ENCODE measurements at places on chromosomes 13 and 19.
A peak's percentile ranks its signal among the peaks of the same experiment; 100 is the strongest.

- DNase-seq = no peak
These were observed 27.9 kb downstream of the ENOX1 start for GRCh38 chr13:43758834-43759233.

DNA sequence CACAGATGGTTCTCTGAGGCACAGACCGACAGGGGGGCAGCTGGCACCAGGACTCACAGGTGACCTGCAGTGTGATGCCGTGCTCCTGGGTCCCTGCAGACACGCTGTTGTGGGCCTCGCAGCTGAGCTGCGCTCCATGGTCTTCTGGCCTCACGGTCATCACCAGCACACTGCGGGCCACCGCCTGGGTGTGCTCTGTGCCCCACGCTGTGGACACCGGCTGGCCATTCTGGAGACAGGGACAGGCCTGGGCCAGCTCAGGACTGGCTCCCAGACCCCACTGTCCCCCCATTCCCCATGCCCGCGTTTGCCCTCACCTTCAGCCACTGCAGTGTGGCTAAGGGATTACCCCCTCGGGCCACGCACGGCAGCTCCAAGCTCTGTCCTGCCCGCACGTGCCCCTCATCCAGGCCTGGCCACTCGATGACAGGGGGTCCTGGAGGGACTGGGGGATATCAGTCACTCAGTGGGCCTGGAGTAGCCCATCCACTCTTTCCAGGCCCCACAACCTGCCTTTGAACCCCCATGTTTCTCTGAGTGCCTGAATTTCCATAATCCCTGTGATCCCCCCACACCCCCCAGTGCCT lies 3.3 kb downstream of the NPHS1 start:
- no peak for DNase-seq

GRCh38 chr19:54352546-54352945 lies 12.2 kb downstream of the LAIR1 start:
- DNase-seq = no peak

- DNase-seq = no peak
These were observed 653.0 kb upstream of the GPC6 start for GRCh38 chr13:92573467-92574057.

GRCh38 chr13:25943658-25944057 lies 108.2 kb downstream of the SHISA2 start:
- DNase-seq = peak; percentile 29

GRCh38 chr13:42027286-42027685 lies 21.2 kb upstream of the DGKH start:
- DNase-seq = no peak

DNA sequence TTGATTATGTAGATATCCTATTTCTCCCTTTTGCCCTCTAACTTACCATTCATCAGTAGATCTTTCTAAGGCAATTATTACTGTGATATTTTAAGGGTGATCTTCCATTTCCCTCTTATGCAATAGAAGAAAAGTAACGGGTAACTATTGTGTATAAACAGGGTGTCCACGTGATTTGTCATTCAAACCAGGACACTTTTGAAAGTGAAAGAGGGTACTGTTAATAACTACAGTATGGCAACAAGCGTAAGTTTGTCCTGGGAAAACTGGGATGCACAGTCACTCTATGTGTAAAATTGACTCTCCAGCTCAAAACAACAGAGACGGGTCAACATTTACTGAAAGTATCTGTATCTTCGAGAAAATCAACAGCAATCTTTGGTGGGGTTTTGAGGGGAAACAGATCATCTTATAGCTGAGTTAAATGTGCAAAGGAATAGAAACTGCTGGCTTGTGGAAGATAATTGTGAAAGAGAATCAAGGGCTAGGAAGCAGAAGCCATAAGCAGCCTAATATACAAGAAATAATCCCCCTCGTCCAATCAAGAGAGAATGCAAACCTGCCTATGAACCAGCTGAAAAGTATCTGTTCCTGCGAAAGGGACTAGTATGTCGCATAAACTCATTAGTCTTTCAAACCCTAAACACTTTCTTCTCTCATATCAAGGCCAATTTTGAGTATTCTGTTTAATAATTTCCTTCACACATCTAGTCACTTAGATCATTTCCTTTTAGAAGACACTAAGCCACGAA lies 126.7 kb downstream of the FOXO1 start:
- DNase-seq = peak; percentile 58

DNA sequence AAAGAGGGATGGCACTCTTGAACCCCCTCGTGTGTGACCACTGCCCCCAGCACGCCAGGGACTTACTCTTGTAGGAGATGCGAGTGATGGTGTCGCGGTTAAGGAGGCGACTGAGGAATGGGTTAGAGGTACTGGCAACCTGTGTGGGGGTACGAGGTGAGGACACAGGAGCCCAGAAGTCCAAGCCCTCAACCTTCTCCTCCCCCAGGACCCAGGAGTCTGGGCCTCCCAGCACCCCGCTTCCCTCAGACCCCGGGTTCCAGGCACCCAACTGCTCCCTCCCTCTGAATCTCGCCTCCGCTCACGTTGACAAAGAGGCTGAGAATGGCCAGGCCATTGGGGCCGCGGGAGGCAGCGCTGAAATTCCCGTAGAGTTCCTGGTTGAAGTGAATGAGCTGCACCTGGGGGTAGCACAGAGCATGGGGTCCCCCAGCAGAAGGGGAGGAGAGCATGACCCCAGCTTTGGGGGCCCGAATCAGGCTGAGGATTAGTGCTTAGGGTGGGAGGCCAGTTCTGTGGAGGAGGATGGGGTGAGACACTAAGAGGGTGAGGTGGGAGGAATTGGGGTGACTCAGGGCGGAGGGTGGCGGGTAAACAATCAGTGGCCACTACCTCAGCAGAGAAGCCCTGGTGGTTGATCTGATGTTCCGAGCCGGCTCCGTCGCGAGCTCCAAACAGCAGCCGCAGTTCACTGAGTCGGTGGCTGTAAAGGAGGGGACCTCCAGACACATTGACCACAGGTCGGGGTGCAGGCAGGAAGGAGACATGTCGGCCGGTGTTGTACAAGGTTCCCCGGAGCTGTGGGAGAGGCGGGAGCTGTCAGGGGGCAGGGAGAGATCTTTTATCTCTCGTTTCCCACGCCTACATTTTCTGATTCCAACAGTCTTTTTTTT lies 2.5 kb upstream of the DBP start:
- no peak for DNase-seq

DNA sequence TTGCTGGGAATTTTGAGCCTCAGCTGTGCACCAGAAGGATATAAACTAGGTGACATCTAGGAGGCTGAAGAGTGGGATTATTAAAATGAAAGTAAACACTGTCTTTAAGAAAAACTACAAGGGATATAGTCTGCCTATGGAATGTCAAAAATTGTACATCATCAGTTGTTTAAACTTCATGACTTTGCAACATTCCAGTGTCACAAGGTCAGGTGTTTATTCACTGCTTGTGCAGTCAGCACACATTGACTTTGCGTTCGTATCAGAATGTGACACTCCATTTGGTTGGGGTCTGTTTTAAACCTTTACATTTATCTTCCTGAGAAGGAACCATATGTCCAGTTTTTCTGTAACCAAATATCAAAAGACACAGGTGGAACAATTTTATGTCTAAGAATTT lies 85.6 kb downstream of the KL start:
- DNase-seq = no peak

GRCh38 chr19:14395262-14395661 lies 14.0 kb downstream of the ADGRE5 start:
- DNase-seq = no peak

DNA sequence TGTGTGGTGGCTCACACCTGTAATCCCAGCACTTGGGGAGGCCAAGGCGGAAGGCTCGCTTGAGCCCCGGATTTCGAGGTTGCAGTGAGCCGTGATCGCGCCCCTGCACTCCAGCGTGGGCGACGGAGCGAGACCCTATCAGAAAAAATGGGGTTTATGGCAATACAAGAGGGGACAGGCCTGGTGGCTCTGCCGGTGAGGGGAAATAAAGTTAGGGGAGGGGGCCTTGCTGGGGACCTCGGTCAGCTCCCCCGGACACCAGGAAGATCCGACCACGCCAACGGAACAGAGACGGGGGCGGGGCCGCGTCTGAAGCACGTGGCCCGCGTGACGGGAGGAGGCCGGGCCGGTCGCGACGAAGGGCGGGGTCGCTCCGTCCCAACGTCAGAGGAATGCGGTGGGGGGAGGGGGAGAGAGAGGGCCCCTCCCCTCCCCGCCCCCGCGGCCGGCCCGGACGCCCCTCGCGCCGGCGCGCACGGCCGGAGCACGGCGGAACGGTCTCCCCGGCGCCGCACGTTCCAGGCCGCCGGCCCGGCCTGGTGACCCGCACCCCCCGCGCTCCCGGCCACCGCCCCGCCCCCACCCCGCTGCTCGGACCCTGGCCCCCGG lies 1.9 kb upstream of the HNRNPL start:
- peak; percentile 96 for DNase-seq

DNA sequence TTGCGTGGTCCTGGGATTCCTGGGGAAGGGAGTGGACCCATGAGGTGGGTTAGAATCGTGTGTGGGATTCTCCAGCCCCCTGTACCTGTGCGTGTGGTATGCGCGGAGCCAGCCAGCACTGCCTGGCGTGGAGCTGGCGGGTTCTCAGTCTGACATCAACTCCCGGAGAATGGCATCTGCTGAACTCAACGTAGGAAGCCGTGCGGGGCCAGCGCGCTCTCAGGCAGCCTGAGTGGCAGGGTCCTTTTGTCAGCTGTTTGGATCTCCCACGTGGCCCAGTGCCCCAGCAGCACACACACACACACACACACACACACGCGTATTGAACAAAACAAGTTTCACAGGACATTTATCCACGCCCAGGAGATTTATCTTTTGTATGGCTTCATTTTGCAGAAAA lies 28.1 kb downstream of the ATP4B start:
- DNase-seq = no peak

DNA sequence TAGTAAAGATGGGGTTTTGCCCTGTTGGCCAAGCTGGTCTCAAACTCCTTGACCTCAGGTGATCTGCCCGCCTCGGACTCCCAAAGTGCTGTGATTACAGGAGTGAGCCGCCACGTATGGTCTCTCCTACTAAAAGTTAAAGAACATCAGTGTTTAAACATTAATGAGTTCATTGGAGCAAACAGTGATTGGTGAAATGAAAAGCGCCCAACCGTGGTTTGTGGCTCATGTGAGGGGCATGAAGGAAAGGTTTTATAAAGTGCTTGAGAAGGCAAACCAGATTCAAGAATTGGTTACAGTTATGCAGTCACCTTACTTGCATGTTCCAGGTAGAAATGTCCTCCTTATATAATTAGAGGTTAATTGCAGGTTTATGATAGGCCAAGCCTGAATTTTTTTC lies 109.5 kb downstream of the ZNF675 start:
- DNase-seq = no peak

DNA sequence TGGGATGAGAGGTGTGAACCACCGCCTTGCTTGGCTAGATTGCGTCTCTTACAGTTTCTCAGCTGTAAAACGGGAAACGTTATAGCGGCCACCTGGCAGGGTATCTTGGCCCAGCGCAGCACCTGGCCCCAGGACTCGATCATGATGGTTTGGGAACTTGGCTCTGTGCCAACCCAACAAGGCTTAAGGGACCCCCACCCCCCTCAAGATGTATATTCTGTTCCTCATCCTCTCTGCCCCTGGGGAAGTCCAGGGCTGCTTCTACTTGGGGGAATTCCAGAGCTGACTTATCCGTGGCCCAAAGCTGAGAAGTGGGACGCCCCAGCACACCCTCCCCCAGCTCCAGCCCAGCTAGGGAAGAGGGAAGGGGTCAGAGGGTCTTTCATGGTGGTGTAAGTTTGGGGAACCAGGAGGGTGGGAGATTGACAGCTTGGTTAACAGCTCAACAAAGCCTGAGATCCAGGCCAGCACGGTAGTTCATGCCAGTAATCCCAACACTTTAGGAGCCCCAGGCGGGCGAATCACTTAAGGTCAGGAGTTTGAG lies 695 bp downstream of the ICAM1 start:
- DNase-seq = peak; percentile 91

DNA sequence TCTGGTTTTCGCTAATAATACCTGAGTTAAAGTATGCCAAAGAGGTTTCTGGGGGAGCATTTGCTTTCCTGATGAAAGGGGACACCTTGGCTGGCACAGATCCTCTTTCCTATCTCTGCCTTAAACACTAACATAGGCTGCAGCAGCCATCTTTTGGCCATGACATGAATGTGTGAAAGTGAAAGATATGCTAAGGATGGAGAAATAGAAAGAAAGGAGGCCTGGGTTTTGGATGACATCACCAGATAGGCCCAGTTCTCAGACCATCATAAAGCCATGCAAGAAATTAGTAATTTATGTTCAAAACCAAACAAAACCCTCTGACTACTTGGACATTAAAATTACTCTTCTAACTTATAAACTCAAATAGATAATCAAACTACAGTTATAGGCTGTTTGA lies 279.7 kb downstream of the COG6 start:
- peak; percentile 5 for DNase-seq

GRCh38 chr13:107531816-107532215 lies 683.5 kb downstream of the LIG4 start:
- DNase-seq = no peak

- no peak for DNase-seq
These were observed 369.3 kb downstream of the DLEU7 start for GRCh38 chr13:50474088-50474662.

GRCh38 chr19:38216785-38217641 lies 7.0 kb downstream of the DPF1 start:
- no peak for DNase-seq

- no peak for DNase-seq
These were observed 248.7 kb downstream of the TDRD3 start for GRCh38 chr13:60645676-60646075.

DNA sequence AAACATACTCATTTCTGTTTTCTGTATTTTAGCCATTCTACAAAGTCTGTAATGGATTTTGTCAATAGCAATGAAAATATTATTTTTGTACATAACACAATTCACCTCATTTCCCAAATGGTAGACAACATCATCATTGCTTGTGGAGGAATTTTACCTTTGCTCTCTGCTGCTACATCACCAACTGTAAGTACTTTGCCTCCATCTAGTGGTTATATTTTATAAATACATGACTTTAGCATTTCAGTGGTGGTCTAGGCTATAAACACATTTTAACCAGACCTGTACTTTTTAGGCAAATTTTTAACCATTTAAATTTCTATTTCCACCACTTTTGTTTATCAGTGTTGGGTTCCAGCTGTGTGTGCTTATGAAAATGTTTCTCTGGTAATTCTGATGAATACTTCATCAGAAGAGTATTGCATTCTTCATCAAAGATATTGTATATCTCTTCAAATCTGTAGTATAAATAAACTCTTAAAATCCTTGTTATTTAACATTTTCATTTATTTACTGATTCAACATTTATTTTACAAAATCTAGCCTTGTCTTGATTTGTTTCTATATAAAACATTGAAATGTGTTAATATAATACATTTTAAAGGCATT lies 222.4 kb downstream of the NBEA start:
- peak; percentile 53 for DNase-seq

GRCh38 chr19:44875666-44876451 lies 15.2 kb upstream of the TOMM40 start:
- no peak for DNase-seq

DNA sequence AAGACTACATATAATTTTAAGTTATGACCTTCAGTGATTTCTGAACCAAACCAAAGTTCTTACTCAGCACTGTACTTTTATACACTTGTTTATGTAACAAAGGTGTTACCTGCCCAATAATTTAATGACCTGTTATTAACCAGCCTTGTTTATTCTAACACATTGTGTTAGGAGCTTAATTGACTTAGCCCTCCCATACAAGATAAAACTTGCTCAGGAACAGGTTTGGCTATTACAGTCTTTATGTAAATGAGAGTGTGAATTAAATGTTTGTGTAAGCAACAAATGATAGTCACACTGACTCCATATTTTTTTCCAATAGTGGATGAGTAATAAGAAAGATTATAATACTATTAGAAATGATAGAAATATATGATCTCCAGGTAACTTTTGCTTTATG lies 51.8 kb upstream of the MYCBP2 start:
- no peak for DNase-seq

- no peak for DNase-seq
These were observed 50.7 kb upstream of the SLC15A1 start for GRCh38 chr13:98803111-98803561.

GRCh38 chr13:89708013-89708412 lies 1639.5 kb upstream of the MIR17HG start:
- DNase-seq = no peak

Data from inflammatory macrophage treated with lipopolysaccharide for 4 hours (primary cell).